ENCODE measurements at places on chromosomes 2 and 18.

- no peak for DNase-seq
Measured at GRCh38 chr18:48099481-48100164, 169.2 kb upstream of the SMAD2 start.

DNA sequence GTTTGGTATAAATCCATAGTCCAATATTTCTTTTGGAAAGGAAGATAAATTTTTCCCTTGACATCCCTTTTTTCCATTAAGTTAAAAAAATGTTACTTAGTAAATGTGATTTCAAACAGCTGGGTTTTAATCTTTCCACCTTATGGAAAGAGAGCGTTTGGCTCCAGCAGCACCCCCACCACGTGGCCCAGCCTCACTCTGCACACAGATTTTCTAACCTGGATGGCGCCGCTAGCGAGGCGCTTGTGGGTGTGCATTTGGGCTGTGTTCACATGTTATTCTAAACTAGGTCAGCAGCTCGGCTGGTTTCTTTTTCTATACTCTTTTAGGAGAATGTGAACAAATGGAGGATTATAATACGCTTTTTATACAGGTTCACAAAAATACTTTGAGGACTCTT, 218.0 kb downstream of the LDLRAD4 start:
- DNase-seq, result no peak

GRCh38 chr18:22485808-22486244, 68.1 kb upstream of the CTAGE1 start:
- DNase-seq, result no peak

GRCh38 chr2:101375653-101376052, 11.7 kb downstream of the CREG2 start:
- DNase-seq, result no peak

DNA sequence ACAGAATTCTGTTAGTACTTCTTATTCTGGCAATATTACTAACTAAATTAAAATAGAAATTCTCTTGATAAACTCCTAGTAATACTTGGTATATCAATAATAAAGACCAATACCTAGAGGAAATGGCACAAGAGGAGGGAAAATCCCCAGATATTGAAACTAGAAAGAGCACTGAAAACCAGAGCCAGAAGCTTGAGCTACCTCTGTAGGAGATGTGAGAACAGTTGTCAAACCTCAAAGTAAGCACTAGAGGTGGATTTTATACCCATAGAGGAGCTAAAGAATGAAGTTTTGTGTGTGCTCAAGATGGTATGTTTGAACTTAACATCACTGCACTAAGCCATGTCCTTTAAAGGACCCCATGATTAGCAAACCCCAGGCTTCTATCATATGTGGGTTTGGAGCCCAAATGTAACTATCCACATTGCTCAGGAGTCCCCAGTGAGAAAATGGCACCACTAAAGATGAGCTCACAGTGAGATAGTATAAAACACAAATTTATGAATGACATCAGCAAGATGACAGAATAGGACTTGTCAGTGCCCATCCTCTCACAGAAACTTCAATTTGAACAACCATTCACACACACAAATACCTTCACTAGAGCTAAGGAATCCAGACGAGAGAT, 122.1 kb downstream of the PKP4 start:
- DNase-seq, result no peak

DNA sequence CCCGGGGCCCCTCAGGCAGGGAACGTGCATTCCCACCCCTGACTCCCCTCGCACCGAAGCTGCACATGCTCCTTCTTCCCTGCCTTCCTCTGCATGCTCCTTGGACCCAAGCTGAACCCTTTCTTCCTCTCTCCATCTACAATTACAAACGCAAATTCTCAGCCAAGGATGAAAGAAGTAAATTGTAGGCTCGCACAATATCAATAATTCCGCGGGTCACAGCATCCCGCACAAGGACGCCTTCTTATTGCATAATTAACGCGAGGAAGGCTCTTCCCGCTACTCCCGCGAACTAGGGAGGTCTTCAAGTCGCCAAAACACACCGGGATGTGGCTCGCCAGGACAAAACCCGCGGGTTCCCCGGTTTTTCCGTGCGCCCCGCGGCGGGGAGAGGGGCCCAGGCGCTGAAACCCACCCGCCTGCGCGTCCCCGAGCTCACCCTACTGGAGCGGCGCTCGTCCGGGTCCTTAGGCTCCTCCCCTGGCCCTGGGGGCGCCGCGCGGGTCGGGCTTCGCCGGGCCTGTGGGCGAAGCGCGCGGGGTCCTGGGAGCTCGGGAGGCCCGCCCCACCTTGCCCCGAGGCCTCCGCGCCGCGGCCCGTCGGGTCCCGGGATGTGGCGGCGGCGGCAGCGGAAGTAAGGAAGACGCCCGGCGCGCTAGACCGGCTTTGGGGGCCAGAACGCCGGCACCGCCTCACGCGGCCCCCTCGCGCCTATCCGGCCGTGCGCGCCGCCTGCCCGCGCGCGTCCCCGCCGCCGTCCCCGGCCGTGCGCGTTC, at the start of gene CHST10:
TSS of gene CHST10 (minus strand) at position 734 of the 776 bp plus-strand sequence. CDS start 10,993 bp downstream, outside the sequence.
- DNase-seq, result peak; percentile 14

DNA sequence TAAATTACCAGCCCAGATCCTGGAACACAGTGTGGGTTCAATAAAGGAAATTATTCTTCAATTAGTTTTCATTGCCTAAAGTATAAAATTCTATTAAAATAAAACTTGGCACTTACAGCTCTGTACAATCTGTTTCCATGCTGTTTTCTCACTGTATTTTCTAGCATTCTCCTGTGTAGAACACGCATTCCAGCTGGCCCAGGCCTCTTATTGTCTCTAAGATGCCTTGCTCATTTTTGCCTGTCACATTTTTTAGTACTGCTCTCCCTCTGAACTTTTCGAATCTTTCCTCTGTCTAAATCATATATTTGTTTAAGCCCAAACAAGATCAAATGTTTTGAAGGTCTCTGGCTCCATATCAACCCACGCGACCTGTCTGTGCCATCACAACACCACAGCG, 20.8 kb downstream of the MC2R start:
- no peak for DNase-seq

DNA sequence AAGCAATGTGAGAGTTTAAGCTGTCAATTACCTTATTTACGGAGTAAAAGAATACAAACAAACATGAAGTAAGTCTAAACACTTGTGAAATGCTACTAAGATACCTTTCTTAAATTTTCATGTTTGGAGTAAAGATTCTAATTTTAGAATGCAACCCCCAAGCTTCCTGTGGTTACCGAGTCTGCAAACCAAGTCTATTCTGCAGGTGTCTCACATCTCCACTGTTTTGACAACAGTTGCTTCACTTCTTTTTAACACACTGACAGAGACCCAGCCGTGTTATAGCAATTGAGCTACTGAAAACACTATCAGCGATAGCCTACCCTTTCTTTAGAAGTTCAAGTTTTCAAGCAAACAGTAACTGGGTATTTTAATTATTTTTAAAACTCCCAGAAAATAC, 608.3 kb downstream of the ERBB4 start:
- DNase-seq, result no peak

DNA sequence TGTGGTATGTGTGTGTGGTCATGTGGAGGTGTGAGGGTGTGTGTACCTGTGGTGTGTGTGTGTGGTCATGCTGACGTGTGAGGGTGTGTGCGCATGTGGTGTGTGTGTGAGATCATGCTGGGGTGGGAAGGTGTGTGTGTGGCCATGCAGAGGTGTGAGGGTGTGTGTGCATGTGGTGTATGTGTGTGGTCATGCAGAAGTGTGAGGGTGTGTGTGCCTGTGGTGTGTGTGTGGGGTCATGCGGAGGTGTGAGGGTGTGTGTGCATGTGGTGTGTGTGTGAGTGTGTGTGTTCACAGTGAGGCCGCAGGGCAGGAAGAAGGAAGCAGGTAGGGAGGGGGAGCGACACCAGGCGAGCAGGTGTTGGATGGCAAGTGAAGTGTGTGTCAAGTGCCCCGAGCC, 259.0 kb downstream of the LOXHD1 start:
- no peak for DNase-seq

DNA sequence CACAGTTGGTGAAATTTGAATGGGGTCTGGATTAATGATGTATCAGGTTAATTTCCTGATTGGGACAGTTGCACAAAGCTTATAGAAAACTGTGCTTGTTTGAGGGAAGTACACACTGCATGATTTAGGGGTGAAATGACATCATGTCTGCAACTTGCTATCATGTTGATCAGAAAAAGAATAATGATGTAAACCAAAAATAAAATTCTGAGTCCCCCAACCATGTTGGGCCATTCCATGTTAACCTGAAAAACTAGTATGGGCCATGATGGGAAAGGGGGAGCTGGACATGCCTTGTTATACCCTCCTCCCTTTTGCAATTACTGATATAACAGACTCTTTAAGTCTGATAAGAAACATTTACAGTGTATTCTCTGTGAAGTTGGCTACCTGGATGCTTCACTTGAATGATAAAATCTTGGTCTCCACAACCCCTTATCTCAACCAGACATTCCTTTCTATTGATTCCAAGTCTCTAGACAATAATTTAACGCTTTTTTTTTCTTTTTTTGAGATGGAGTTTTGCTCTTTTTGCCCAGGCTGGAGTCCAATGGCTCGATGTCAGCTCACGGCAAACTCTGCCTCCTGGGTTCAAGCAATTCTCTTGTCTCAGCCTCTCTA, 4.2 kb upstream of the INO80B start:
- no peak for DNase-seq

GRCh38 chr2:101679801-101680487, 17.6 kb upstream of the MAP4K4 start:
- DNase-seq, result no peak

- no peak for DNase-seq
Measured at GRCh38 chr18:29892960-29893558, 1149.5 kb downstream of the DSC3 start.

- no peak for DNase-seq
Measured at GRCh38 chr18:24395049-24395795, 2.4 kb downstream of the OSBPL1A start.

- DNase-seq, result no peak
Measured at GRCh38 chr2:172091761-172092566, 6.7 kb downstream of the DLX1 start.

- DNase-seq, result peak; percentile 27
Measured at GRCh38 chr2:68251855-68252399, 405 bp downstream of the PPP3R1 start.

DNA sequence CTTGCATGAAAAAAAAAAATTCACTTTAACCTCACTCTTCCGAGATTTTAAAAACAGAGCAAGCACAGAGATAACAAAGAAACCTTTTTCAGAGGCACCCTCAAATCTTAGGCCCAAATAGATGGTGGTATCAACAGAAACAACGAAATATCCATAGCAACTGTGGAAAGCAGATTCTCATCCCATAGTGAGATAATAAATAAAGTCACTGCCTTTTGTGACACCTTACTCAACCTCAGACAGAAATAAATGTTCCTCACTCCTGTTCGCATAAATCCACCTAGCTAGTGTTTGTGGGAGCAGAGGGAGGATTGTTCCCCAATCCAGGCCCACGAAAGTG, 60.9 kb upstream of the RTN4 start:
- no peak for DNase-seq

DNA sequence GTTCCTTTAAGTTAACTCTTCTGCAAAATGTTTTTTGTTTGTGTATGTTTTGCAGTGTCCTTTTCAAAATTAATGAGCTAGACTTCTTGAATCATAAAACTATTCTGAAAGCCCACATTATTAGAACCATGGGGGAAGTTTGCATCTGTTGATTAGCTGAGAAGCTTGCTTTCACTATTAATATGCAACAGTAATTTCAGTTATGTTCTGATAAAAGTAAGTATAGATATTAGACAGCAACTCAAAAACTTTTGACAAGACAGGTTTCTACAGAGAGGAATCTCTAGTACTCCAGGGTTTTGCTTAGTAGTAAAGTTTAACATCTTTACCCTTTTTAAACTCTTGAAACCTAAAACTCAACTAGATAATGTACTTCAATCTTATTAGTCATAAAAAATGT, 147.8 kb downstream of the UBE2E3 start:
- DNase-seq, result no peak

DNA sequence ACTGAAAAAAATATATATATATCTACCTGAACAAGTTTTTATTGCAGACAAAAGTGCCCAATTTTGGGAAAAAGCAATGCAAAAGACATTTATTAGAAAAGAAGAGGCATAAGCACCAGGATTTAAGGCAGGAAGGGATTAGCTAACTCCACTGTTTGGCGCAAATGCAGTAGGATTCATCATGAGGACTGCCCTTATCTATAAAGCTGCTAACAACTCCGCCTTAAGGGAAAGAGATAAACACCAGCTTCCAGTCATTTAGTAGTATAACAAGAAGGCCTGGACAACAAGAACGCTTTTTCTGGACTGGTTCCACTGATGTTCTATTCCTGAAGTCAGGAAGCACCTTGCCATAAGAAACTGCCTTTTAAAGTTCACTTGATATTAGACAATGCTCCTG, 52.9 kb upstream of the FSHR start:
- no peak for DNase-seq

DNA sequence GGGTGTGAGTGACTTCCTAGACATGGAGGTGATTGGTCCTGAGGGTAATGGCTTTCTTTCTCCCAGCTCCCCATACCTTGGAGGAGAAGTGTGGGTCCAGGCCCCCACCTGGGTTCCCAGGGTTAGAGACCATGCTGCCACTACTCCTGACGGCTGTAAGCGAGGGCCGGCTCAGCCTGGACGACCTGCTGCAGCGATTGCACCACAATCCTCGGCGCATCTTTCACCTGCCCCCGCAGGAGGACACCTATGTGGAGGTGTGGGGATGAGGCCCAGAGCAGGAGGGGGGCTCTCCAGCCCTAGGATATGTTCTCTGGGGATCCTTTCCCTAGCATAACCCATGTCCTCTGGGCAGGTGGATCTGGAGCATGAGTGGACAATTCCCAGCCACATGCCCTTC, 21.8 kb downstream of the CAD start:
- no peak for DNase-seq

GRCh38 chr2:197207598-197207997, 103.0 kb downstream of the ANKRD44 start:
- DNase-seq, result no peak

DNA sequence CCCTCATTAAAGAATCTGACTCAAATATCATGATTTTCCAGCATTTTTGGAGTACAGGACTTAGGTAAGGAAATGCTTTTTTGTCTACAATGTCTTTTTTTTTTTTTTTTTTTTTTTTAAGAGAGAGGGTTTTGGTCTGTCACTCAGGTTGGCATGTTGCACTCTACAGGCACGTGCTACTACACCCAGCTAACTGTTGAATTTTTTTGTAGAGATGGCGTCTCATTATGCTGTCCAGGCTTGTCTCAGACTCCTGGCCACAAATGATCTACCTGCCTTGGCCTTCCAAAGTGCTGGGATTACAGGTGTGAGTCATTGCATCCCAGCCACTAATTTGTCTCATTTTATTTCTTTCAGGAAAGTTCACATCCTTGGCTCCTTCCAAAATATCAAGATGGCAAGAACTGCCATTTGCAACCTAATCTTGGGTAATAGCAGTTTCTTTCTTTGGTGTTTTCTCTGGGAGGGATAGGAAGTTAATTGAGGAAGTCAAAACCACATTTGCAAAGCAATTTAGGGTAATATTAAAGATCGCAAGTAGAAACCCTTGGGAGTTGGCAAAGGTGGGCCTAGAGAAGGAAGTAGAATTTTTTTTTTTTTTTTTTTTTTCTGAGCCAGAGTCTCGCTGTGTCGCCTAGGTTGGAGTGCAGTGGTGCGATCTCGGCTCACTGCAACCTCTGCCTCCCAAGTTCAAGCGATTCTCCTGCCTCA, 15.5 kb downstream of the PNO1 start:
- DNase-seq, result no peak

GRCh38 chr2:113857464-113857863, 32.4 kb upstream of the ACTR3 start:
- no peak for DNase-seq

Measured in effector CD8-positive, alpha-beta T cell (primary cell).